ENCODE measurements at places on chromosomes 7 and 10. TPM values are rescaled to one million over a fixed set of nuclear protein-coding genes. Genes with fewer than 3 reads are reported as not detected.

Gene MMD2
- total RNA-seq: not detected

Gene STK31
- total RNA-seq: 0.25 TPM

GRCh38 chr10:103916254-103916653 lies 1.7 kb downstream of the STN1 start:
- DNase-seq: peak; percentile 66

Gene IFIT5
- total RNA-seq: 16.0 TPM
